ENCODE measurements at places on chromosomes 2 and 18.

DNA sequence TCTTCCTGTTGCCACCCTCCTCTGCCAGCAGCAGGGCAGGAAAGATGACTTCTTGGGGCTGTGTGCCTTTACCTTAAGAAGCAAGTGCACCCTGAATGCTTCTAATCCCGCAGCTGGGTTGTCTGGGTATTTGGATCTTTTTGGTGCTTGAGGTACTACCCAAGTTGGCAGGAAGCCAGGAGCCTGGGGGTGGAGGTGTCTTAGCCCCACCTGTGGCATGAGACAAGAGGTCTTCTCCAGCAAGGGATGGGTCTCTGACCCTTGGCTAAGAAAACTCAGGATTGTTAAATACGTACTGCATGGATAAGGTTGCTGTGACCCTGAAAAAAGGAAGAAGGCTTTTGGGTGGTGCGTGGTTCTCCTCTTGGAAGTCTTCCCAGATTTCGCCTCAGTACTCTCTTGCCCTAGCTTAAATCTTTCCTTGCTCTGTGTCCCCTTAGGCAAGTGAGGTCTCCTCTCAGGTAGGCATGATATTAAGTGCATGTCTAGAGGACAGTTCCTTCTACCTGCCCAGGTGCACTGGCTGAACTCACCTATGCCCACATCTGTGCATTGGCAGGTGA is 4.3 kb downstream of the HPCAL1 start:
- H3K27ac ChIP-seq = no peak overlapping the region
- no peaks in the 10 kb centered on the region for H3K27me3 ChIP-seq
- no peak overlapping the region for H3K4me3 ChIP-seq

DNA sequence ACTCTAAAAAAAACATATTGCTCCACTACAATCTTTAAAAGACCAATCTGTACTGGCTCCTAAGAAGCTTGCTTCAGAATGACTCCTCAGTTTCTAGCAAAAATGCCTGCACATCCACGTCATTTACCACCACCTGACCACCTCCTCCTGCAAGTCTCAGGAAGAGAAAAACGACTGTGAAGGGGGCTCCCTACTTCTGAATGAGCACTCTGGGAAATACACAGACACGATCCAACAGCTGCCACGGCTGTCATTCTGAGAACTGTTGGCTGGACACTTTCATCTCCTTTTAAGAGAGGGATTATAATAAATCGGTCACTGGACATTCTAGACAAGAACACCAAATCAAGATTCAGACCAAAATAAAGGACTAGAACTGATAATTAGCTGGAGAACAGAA is 21.5 kb downstream of the EPG5 start:
- H3K36me3 ChIP-seq = peaks cover 12% of the 10 kb centered on the region
- no peaks in the 10 kb centered on the region for H3K27me3 ChIP-seq
- DNase-seq = no peak
- H3K4me3 ChIP-seq = no peak overlapping the region
- peaks cover 2% of the 10 kb centered on the region for H3K4me1 ChIP-seq
- no peak overlapping the region for H3K27ac ChIP-seq

- no peak for DNase-seq
- no peak overlapping the region for H3K27ac ChIP-seq
- H3K4me1 ChIP-seq = no peaks in the 10 kb centered on the region
These were observed 177.5 kb upstream of the ETAA1 start for GRCh38 chr2:67219651-67220050.

DNA sequence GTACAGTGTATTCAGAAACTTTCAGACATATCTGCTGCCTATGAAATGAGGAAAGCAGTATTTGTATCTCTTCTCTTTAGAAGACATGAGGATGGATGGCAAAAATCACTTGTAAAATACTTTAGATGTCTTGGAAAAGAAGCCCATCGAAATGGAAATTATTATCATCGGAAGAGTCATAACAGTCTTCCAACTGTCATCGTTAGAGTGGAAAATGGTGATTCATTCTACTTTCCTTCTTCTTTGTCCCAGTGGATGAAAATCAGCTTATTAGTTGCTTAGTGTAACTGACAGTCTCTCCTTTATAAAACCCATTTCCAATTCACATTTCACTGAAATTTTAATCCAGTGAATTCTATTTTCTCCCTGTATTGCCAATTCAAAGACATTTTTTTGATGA is 1323.7 kb upstream of the PIK3C3 start:
- DNase-seq = no peak
- H3K4me1 ChIP-seq = no peaks in the 10 kb centered on the region
- H3K36me3 ChIP-seq = no peaks in the 10 kb centered on the region
- H3K27ac ChIP-seq = no peak overlapping the region

GRCh38 chr18:24456549-24456948 is 3.9 kb upstream of the HRH4 start:
- H3K4me3 ChIP-seq = no peak overlapping the region
- DNase-seq = no peak
- H3K36me3 ChIP-seq = no peaks in the 10 kb centered on the region
- H3K27ac ChIP-seq = no peak overlapping the region

GRCh38 chr18:55547705-55548056 is 40.3 kb downstream of the TCF4 start:
- no peaks in the 10 kb centered on the region for H3K27me3 ChIP-seq
- DNase-seq = no peak
- no peak overlapping the region for H3K27ac ChIP-seq

GRCh38 chr2:39837856-39838453 is 58.9 kb upstream of the THUMPD2 start:
- no peaks in the 10 kb centered on the region for H3K27me3 ChIP-seq
- H3K4me1 ChIP-seq = no peaks in the 10 kb centered on the region
- H3K4me3 ChIP-seq = no peak overlapping the region
- no peaks in the 10 kb centered on the region for H3K36me3 ChIP-seq

DNA sequence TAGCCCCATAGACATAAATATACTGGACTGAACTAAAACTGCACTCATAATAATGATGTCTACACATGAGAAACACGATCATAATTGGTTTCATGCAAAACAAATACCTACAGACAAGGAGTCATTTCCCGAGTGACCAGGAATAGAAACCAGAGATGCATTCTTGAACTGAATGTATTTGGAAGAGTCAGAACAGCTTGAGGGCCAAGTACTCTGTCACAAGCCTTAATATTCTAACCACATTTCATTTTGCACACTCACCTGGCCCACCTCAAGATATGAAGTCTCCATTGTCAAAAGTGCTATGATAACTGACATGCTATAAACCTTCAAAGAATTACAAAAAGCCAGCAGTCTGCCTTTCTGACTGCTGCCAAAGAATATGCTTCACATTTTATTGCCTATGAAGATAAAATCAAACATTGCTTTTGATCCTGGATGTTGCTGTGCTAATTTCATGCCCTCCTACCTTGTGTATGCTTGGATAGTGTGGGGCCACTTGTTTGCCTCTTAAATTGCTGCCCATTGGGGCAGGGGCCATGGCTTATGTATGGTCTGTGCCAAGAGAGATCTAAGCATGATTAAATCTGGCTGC is 18.9 kb upstream of the ASAP2 start:
- H3K27me3 ChIP-seq = no peaks in the 10 kb centered on the region
- peaks cover 12% of the 10 kb centered on the region for H3K4me1 ChIP-seq
- H3K4me3 ChIP-seq = no peak overlapping the region
- no peak overlapping the region for H3K27ac ChIP-seq
- no peak for DNase-seq

- H3K27me3 ChIP-seq = no peaks in the 10 kb centered on the region
- H3K36me3 ChIP-seq = no peaks in the 10 kb centered on the region
- H3K4me3 ChIP-seq = no peak overlapping the region
- no peak overlapping the region for H3K27ac ChIP-seq
- no peaks in the 10 kb centered on the region for H3K4me1 ChIP-seq
These were observed 9.2 kb upstream of the NFATC1 start for GRCh38 chr18:79386547-79386946.

DNA sequence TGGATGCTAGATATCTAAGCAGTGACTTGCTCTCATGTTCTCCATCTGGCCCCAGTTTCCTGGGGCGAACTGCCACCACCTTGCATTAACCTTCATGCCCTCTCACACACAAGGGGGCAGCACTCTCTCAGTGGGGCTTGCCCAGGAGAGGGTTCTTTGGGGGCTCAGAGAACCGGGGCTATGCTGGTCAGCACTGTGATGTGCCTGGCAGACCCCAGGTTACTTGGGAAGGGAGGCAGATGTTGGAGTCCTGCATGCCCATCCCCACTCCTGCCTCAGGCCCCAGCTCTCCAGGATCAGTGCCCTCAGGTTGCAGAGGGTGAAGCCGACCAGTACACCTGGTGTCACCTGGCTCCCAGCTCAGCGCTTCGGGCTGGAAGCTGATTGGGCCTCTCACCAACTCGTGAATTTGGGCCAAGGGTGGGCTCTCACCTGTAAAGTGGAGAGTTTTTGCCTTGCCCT is 396.2 kb upstream of the HS6ST1 start:
- DNase-seq = no peak
- no peak overlapping the region for H3K27ac ChIP-seq
- peaks cover 35% of the 10 kb centered on the region for H3K27me3 ChIP-seq

- H3K4me3 ChIP-seq = no peak overlapping the region
- peaks cover 67% of the 10 kb centered on the region for H3K4me1 ChIP-seq
- peak overlapping the region; percentile 81 for H3K27ac ChIP-seq
- DNase-seq = peak; percentile 86
These were observed 28.1 kb downstream of the ASAP2 start for GRCh38 chr2:9234680-9235146.

DNA sequence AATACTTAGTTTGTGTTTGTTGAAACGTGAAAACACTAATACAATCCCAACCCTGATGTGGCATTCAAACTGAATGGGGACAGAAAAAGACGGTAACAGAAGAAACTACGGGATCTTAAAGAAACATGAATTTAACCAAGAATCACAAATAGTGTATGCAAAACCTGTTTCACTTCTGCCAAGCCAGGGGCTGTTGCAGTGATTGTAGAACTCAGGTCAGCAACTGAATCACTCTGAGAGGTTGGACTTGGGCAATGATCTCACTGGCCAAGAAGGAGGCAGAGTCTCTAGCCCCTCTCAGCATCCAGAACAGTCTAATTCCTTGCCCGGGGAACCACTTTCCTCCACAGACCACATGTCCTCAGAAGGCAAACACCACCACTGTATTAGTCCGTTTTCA is 54.9 kb upstream of the CRIM1 start:
- no peak for DNase-seq
- no peak overlapping the region for H3K27ac ChIP-seq
- no peaks in the 10 kb centered on the region for H3K4me1 ChIP-seq
- H3K4me3 ChIP-seq = no peak overlapping the region
- H3K27me3 ChIP-seq = no peaks in the 10 kb centered on the region
- no peaks in the 10 kb centered on the region for H3K36me3 ChIP-seq

GRCh38 chr2:24125956-24126355 is 2.7 kb downstream of the FAM228B start:
- H3K27ac ChIP-seq = no peak overlapping the region
- peaks cover 7% of the 10 kb centered on the region for H3K4me1 ChIP-seq
- H3K4me3 ChIP-seq = no peak overlapping the region
- H3K36me3 ChIP-seq = no peaks in the 10 kb centered on the region
- no peaks in the 10 kb centered on the region for H3K27me3 ChIP-seq
- DNase-seq = no peak

DNA sequence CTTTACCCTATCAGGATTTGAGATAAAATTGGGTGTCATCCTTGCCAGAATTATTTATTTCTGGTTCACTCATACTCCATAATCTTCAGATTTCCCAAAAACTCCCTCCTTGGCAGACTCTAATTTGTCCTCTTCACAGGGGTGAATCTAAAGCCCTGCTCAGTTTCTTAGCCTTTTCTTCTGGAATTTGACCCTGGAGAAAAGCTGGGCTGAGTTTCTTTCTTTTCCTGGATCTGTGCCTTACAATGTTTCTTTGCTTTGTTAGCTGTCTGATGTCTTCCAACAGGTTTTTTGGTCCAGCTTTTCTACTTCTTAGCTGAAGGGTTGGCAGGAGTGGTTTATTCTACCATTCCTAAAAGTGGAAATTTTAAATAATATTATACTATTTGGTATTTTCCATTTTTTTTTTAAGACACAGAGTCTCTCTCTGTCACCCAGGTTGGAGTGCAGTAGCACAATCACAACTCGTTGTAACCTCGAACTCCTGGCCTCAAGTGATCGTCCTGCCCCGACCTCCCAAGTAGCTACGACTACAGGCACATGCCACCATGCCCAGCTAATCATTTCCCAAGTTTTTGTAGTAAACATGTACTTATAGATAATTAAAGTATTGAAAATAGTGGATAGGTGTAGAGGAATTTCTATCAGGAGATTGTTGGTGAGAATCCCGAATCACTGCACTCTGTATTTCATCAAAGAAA is 138.4 kb upstream of the TWIST2 start:
- no peaks in the 10 kb centered on the region for H3K27me3 ChIP-seq
- no peak overlapping the region for H3K4me3 ChIP-seq
- no peak overlapping the region for H3K27ac ChIP-seq

DNA sequence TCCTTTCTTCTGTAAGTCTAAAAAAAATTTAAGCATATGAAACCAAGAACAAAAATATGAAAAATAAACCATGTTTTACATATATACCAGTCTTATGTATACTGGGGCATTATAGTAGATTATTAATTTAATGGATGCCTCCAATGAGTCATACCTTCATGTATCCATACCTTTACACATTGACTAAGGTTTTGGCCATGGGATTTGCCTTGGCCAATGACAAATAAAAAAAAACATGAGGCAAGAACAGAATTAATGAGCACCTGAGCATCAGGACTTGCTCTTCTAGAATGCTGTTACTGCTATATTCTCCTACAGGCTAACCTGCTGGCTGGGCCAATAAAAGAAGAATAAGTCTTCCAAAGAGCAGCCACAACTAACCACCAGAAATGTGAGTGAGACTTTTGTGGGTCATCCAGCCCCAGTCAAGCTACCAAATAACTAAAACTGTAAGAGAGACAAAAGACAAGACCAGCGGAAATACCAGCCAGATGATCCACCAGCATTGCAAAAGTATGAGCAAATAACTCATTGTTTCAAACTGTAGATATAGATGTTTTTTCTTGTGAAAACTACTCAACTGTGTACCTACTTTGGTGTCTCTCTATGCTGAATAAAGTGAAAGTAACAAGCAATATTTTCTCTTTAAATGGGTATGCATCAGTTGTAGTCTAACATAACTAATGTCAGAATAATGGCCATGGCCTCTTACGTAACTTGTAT is 749.6 kb upstream of the VRK2 start:
- DNase-seq = no peak
- H3K27ac ChIP-seq = no peak overlapping the region
- no peaks in the 10 kb centered on the region for H3K36me3 ChIP-seq
- H3K27me3 ChIP-seq = no peaks in the 10 kb centered on the region
- H3K4me1 ChIP-seq = no peaks in the 10 kb centered on the region
- no peak overlapping the region for H3K4me3 ChIP-seq

DNA sequence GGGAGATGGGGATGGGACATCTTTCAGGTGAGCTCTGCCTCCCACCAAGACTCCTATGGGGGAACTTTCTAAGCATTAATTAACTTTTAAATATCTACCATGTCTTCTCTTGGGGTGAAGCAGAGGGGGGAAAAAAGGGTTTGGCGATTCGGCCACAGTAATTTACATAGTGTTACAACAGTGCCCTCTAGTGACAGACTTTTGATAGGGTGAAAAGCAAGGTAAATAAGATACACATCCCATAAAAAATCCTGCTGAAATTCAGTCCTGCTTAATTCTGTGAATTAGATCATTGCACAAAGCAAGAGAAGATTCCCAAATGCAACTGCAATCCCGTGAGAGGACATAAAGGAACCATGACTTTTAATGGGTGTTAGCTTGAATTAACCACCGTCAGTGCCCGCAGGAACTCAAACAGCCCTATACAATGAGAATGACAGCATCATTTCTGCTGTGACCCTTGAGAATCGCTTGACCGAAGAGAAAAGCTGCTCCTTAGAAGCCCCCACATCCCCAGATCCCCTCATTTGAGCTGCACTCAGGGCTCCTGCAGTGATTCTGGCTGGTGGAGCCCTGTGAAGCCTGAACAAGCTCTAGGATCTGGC is 32.8 kb downstream of the FAM124B start:
- H3K27ac ChIP-seq = no peak overlapping the region
- DNase-seq = peak; percentile 37
- H3K27me3 ChIP-seq = no peaks in the 10 kb centered on the region
- H3K4me1 ChIP-seq = no peaks in the 10 kb centered on the region

All from HCT116 (cell line).